Activated CD8-positive, alpha-beta memory T cell treated with anti-CD3 and anti-CD28 coated beads, Interleukin-2, amount 10 ng/mL, durations not matched to agents 7 days and 5 days (primary cell): ENCODE measurements at places on chromosomes 13 and 19. TPM values are rescaled to one million over a fixed set of nuclear protein-coding genes. Genes with fewer than 3 reads are reported as not detected.

The CD37 gene
- 126 TPM for total RNA-seq

The ZSWIM4 gene
- 8.1 TPM for total RNA-seq

The ZNF534 gene
- not detected for total RNA-seq

The LILRB5 gene
- not detected for total RNA-seq

The ZNF470 gene
- total RNA-seq = 4.0 TPM

The PCDH17 gene
- not detected for total RNA-seq

The ZNF560 gene
- not detected for total RNA-seq

The CD70 gene
- 184 TPM for total RNA-seq

The ZNF468 gene
- 12.3 TPM for total RNA-seq
